ENCODE measurements at places on chromosomes 4 and X. TPM values are rescaled to one million over a fixed set of nuclear protein-coding genes. Genes with fewer than 3 reads are reported as not detected.

GRCh38 chr4:82744284-82744968 lies 54.2 kb downstream of the SCD5 start:
- peak; percentile 63 for DNase-seq
- no peak overlapping the region for H3K27ac ChIP-seq
- no peaks in the 10 kb centered on the region for H3K27me3 ChIP-seq
- no peak overlapping the region for H3K4me3 ChIP-seq
- no peaks in the 10 kb centered on the region for H3K36me3 ChIP-seq

GRCh38 chr4:154073107-154073822 lies 284.4 kb upstream of the SFRP2 start:
- no peak overlapping the region for H3K4me3 ChIP-seq
- H3K36me3 ChIP-seq = no peaks in the 10 kb centered on the region
- H3K4me1 ChIP-seq = no peaks in the 10 kb centered on the region
- H3K27me3 ChIP-seq = no peaks in the 10 kb centered on the region
- DNase-seq = peak; percentile 3
- no peak overlapping the region for H3K27ac ChIP-seq

- H3K27ac ChIP-seq = no peak overlapping the region
- no peaks in the 10 kb centered on the region for H3K27me3 ChIP-seq
- no peaks in the 10 kb centered on the region for H3K36me3 ChIP-seq
- H3K4me1 ChIP-seq = no peaks in the 10 kb centered on the region
These were observed 1145.5 kb upstream of the PCDH10 start for GRCh38 chr4:132003593-132003992.

- no peaks in the 10 kb centered on the region for H3K4me1 ChIP-seq
- H3K4me3 ChIP-seq = no peak overlapping the region
- H3K27ac ChIP-seq = no peak overlapping the region
- no peaks in the 10 kb centered on the region for H3K36me3 ChIP-seq
- DNase-seq = peak; percentile 34
- no peaks in the 10 kb centered on the region for H3K27me3 ChIP-seq
These were observed 74.3 kb upstream of the VCX2 start for GRCh38 chrX:8245411-8245810.

DNA sequence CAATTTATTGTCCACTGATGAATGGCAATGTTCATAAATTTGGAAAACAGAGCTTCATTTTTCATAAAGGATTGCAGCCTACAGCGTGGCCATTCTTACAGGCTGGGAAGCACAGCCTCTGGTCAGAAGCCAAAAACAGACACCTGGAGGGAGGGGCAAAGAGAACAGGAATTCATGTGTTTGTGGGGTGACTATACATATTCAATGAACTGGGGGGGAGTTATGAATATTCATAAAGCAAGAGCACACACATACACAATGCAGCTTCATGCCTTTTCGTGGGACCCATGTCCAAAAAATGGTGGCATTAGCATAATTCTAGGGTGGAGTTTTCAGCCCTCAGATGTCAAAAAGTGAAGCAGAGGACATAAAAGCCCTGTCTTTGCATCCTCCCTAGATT lies 173.3 kb downstream of the VEGFC start:
- no peak overlapping the region for H3K27ac ChIP-seq
- no peak for DNase-seq
- H3K4me3 ChIP-seq = no peak overlapping the region

DNA sequence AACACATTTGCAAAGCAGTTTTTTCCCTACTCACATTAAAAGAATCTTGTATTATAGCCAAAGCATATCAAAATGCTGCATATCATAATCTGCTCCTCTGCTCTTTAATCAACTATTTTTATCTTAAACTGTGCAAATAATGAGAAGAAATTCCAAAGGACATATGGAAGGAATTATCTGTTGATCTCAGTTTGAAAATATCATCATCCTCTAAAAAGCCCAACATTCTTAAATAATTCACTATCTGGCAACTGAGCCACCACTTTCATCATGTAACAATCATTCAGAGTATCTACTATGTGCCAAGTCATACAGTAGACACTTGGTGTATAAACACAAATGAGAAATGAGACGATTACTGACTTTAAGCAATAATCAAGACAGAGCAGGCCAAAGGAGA lies 63.0 kb downstream of the PRSS12 start:
- no peak overlapping the region for H3K4me3 ChIP-seq
- H3K27ac ChIP-seq = no peak overlapping the region
- H3K36me3 ChIP-seq = no peaks in the 10 kb centered on the region
- H3K4me1 ChIP-seq = no peaks in the 10 kb centered on the region
- H3K27me3 ChIP-seq = no peaks in the 10 kb centered on the region

- H3K4me3 ChIP-seq = no peak overlapping the region
- no peaks in the 10 kb centered on the region for H3K27me3 ChIP-seq
- H3K4me1 ChIP-seq = no peaks in the 10 kb centered on the region
- H3K27ac ChIP-seq = no peak overlapping the region
These were observed 83.8 kb downstream of the FHDC1 start for GRCh38 chr4:153019906-153020305.

- no peaks in the 10 kb centered on the region for H3K36me3 ChIP-seq
- no peaks in the 10 kb centered on the region for H3K4me1 ChIP-seq
- no peak for DNase-seq
- no peaks in the 10 kb centered on the region for H3K27me3 ChIP-seq
- no peak overlapping the region for H3K27ac ChIP-seq
These were observed 29.2 kb downstream of the SULT1E1 start for GRCh38 chr4:69830560-69831269.

GRCh38 chrX:30610026-30610425 lies 32.5 kb upstream of the TASL start:
- no peak overlapping the region for H3K4me3 ChIP-seq
- no peak overlapping the region for H3K27ac ChIP-seq
- DNase-seq = no peak
- no peaks in the 10 kb centered on the region for H3K36me3 ChIP-seq
- H3K4me1 ChIP-seq = no peaks in the 10 kb centered on the region
- no peaks in the 10 kb centered on the region for H3K27me3 ChIP-seq

GRCh38 chr4:89166971-89167475 lies 55.7 kb downstream of the TIGD2 start:
- H3K4me1 ChIP-seq = peaks cover 7% of the 10 kb centered on the region
- H3K27me3 ChIP-seq = no peaks in the 10 kb centered on the region
- DNase-seq = no peak
- no peak overlapping the region for H3K4me3 ChIP-seq

- peak overlapping the region; percentile 88 for H3K4me3 ChIP-seq
- no peak for DNase-seq
- H3K27ac ChIP-seq = no peak overlapping the region
- peaks cover 13% of the 10 kb centered on the region for H3K36me3 ChIP-seq
- no peaks in the 10 kb centered on the region for H3K27me3 ChIP-seq
- H3K4me1 ChIP-seq = peaks cover 10% of the 10 kb centered on the region
These were observed 1.1 kb downstream of the NFXL1 start for GRCh38 chr4:47913330-47913729.

DNA sequence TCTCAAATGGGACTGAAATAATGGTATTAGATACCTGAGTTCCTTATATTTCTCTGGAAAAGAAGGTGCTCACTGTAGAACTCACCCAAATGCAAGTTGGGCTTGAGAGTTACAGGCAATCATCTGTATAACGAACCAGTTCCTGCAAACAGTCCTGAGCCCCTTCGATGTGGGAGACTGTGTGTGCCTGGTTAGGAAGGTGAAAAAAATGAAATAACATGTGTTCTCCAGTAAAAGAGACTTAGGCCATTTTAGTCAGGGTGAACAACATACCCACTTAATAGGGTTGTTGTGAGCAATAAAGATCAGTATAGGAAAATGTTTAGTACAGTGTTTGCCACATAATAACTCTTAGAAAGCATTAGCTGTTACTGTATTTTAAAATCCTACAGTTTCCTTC lies 23.4 kb downstream of the STIM2 start:
- peak overlapping the region; percentile 14 for H3K27ac ChIP-seq
- H3K27me3 ChIP-seq = no peaks in the 10 kb centered on the region
- peak overlapping the region; percentile 1 for H3K4me3 ChIP-seq

GRCh38 chr4:112422644-112423043 lies 93.3 kb downstream of the NEUROG2 start:
- no peaks in the 10 kb centered on the region for H3K36me3 ChIP-seq
- H3K4me3 ChIP-seq = no peak overlapping the region
- DNase-seq = no peak
- H3K27me3 ChIP-seq = no peaks in the 10 kb centered on the region
- H3K4me1 ChIP-seq = no peaks in the 10 kb centered on the region

- no peaks in the 10 kb centered on the region for H3K4me1 ChIP-seq
- no peaks in the 10 kb centered on the region for H3K27me3 ChIP-seq
- no peak overlapping the region for H3K4me3 ChIP-seq
- no peak overlapping the region for H3K27ac ChIP-seq
These were observed 99.5 kb downstream of the PPP2R2C start for GRCh38 chr4:6372649-6373525.

GRCh38 chrX:132651421-132652086 lies 162.7 kb upstream of the MBNL3 start:
- no peaks in the 10 kb centered on the region for H3K36me3 ChIP-seq
- H3K4me1 ChIP-seq = no peaks in the 10 kb centered on the region
- H3K27me3 ChIP-seq = no peaks in the 10 kb centered on the region
- no peak overlapping the region for H3K27ac ChIP-seq
- DNase-seq = no peak
- no peak overlapping the region for H3K4me3 ChIP-seq

DNA sequence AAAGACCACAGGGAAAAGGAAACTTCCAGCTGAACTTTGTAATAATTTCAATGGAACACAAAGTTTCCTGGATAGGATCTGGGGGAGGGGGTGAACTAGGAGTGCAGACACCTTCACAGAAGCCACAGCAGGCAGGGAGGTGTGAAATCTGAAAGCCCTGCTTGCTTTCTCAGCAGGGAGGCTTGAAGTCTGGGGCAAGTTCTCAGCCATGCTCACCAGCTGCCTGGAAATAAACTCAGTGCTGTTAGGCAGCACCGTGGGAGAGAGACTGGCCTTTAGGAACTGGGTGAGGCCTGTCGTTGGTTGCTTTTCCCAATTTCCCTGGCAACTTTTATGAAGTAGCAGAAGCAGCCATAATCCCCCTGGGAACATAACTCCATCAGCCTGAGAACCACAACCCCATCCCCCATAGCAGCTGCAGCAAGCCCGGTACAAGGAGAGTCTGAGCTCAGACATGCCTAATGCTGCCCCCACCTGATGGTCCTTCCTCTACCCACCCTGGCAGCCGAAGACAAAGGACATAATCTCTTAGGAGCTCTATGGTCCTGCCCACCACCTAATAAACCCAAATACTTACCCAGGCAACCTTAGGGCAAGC lies 39.2 kb upstream of the NMU start:
- H3K27ac ChIP-seq = no peak overlapping the region
- no peak overlapping the region for H3K4me3 ChIP-seq
- no peaks in the 10 kb centered on the region for H3K36me3 ChIP-seq
- no peaks in the 10 kb centered on the region for H3K4me1 ChIP-seq

- no peak overlapping the region for H3K4me3 ChIP-seq
- no peaks in the 10 kb centered on the region for H3K4me1 ChIP-seq
- no peak overlapping the region for H3K27ac ChIP-seq
- no peaks in the 10 kb centered on the region for H3K36me3 ChIP-seq
These were observed 359.1 kb downstream of the ZNF674 start for GRCh38 chrX:46185923-46186810.

DNA sequence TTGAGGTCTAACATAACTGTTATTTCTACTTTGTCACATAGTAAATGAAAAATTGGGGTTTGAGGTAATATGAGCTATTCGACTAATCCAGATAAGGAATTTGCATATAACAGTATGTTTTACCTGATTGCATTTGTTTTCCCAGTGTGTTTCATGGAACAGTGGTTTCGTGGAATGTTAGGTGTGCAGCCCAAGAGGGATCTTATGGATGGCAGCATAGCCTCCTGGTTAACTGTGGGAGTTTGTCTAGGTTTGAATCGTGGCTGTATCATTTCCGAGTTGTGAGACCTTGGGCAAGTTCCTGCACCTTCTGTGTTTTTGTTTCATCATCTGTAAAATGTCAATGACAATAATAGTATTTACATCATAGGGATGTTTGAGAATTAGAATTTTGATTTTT lies 7.9 kb downstream of the BMPR1B start:
- H3K4me1 ChIP-seq = no peaks in the 10 kb centered on the region
- H3K36me3 ChIP-seq = no peaks in the 10 kb centered on the region
- H3K27ac ChIP-seq = no peak overlapping the region
- peaks cover 30% of the 10 kb centered on the region for H3K27me3 ChIP-seq

GRCh38 chr4:156252358-156252921 lies 298.8 kb upstream of the CTSO start:
- H3K36me3 ChIP-seq = no peaks in the 10 kb centered on the region
- H3K27me3 ChIP-seq = no peaks in the 10 kb centered on the region
- no peak overlapping the region for H3K4me3 ChIP-seq
- H3K4me1 ChIP-seq = no peaks in the 10 kb centered on the region
- no peak overlapping the region for H3K27ac ChIP-seq
- peak; percentile 21 for DNase-seq

Gene INTU
- total RNA-seq = 5.0 TPM

Gene HAND2
- 352 TPM for total RNA-seq

Gene DAPP1
- total RNA-seq = 0.09 TPM

Gene GPRIN3
- total RNA-seq = 9.7 TPM

Gene SMIM10L2A
- 17.2 TPM for total RNA-seq

Gene TEX13B
- total RNA-seq = not detected

Gene H2BW2
- total RNA-seq = not detected

Gene RAI2
- total RNA-seq = 1.1 TPM

Gene DUSP21
- total RNA-seq = not detected

Gene TRIML1
- not detected for total RNA-seq
